ENCODE measurements at places on chromosomes 16 and 17.

DNA sequence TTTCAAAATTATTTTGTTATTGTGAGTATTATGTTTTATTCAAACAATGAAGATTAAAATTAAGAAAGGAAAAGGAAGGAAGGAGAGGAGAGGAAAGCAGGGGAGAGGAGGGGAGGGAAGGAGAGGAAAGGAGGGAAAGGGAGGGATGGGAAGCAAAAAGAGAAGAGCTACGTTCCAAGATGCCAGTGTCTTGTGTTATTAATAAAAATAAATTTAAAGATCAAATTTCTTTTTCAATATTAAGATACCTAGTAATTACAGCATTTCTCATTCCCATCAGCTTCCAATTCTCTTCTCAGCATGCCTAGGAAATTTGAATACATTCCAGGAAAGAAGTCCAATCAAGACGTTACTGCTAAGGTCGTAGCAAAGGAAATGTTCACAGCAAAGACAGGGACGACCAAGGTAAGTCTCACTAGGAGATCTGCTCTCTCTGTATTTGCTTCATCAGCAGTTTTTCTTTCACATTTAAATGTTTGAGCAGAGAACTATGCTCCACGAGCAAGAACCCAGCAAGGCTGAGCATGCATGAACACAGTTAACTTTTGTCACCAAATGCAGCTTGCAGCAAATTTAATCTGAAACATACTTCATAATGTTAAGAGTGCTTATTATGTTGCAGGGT is 63.3 kb upstream of the HLF start:
- DNase-seq, result no peak

- DNase-seq, result no peak
Observed at GRCh38 chr16:528111-529011, 849 bp downstream of the CAPN15 start.

- DNase-seq, result peak; percentile 60
Observed at GRCh38 chr16:87203060-87203656, 114.0 kb downstream of the C16orf95 start.

GRCh38 chr16:66277311-66278070 is 89.0 kb upstream of the CDH5 start:
- DNase-seq, result no peak

DNA sequence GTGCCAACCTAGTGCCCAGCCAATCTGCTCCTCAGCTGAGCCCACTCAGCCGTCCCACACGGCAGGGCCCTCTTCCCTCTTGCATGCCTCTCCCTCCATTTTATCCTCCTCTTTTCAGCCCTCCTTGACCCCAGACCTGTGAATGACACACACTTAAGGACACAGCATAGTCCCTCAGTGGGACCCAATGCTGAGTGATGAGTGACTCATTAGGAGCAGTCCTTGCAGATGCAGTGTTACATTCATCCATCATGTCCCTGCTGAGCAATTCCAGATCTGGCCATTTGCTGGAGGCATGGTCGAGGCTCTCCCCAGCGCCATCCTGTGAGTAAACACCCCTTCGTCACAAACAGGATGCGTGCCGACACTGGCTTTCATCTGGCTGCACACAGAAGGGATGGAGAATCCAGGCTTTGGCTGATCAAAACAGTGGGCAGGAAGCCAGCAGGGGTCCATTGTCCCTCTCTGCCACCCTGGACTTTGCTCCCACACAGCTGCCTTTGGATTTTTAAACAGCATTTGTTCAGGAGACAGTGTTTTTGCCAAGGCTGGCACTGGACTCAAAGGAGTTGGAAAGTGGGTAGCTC is 122.6 kb downstream of the AXIN2 start:
- DNase-seq, result no peak

DNA sequence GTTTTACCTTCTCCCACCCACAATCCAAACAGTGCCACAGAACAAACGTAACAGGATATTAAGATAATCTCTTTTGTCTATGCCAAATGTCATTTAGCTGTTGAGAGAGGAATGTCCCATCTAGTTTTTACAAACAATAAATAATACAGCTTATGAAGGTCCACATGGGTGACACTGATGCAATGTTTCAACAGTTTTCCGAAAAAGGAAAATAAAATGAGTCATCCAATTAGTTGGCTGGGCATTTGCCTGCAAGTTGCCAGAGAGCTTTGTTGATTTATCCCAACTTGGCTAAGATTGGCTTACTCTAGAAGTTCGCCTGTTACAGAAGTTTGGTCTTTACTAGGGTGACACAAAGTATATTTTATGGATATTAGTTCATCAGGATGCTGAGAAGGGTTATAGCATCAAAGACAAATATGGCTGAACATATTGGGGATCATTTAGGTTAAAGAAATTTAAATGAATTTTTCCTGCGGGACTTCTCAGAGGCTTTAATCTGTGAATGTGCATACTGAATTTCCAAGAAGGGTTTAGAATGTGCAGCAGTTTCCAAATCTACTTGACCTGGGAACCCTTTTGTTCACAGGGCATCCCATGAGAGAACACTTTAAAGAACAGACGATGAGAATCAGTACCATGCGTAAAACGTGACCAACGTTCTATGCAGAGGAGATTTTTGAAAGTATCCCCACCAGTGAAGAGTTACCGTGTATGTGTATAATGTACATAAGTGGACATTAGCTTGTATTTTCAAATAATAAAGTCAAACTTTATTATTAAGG is 73.1 kb downstream of the CDH13 start:
- DNase-seq, result no peak

DNA sequence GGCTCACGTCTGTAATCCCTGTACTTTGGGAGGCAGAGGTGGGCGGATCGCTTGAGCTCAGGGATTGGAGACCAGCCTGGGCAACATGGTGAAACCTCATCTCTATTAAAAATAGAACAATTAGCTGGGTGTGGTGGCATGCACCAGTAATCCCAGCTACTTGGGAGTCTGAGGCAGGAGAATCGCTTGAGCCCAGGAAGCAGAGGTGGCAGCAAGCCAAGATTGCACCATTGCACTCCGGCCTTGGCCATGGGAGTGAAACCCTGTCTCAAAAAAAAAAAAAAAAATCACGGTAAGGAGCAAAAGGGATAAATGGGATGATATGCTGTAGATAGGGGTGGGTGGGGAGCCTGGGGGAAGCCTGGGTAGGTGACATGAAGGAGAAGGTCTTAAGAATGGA is 20.4 kb upstream of the TMEM98 start:
- no peak for DNase-seq

DNA sequence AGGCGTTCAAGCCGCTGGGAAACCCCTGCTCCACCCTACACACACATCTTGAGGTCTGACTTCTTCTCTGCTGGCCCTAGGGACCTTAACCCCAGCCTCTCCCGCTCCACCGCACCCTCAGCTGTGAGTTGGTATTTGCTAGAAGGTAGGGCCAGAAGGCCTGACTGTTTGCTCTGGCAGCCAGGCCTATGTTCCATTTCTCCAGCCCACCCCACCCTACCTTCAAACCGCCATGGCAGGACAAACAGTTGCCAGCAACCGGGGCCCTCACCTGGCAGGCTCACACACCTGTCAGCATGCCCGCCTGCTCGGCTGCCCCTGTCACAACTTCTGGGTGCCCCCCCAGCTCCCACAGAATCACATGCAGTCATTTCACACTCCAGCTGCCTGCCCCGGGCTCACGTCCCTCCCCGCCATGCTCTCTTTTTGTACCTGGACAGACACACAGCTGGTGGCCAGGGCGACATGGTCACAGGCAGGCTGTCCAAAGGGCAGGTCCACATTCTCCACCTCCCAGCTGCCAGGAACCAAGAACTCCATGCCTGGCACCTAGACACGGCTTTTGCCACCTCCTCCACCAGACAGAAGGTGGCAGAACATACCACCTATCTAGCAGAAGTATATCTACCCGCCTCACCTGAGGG is 2.6 kb upstream of the ATP2A3 start:
- DNase-seq, result no peak

DNA sequence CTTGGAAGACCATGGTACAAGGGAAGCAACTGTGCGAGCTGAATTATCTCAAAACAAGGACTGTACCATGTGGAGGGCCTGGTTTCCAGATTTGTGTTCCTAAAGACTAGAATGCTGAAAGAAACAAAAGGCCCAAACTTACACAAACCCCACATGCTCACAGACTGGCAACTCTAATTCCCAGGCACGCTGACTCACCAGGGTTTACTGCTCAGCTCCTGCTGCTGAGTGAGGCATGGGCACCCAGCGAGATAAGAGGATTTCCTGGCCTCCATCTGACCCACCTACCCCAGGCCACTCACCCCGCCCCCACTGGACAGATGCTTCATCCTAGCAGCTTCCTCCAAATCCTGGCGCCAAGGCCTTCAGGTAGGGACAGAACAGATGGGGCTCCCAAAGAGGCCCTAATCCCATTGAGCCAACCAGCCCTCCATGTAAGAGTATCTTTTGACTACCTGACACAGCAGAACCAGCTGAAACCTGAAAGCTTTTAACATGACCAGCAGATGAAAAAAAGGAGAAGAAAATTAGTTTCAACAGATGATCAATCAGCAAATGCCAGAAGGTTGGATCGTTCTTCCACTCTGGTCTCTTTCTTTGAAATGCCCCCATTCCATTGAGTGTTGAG is 33.9 kb downstream of the DCUN1D3 start:
- DNase-seq, result no peak

DNA sequence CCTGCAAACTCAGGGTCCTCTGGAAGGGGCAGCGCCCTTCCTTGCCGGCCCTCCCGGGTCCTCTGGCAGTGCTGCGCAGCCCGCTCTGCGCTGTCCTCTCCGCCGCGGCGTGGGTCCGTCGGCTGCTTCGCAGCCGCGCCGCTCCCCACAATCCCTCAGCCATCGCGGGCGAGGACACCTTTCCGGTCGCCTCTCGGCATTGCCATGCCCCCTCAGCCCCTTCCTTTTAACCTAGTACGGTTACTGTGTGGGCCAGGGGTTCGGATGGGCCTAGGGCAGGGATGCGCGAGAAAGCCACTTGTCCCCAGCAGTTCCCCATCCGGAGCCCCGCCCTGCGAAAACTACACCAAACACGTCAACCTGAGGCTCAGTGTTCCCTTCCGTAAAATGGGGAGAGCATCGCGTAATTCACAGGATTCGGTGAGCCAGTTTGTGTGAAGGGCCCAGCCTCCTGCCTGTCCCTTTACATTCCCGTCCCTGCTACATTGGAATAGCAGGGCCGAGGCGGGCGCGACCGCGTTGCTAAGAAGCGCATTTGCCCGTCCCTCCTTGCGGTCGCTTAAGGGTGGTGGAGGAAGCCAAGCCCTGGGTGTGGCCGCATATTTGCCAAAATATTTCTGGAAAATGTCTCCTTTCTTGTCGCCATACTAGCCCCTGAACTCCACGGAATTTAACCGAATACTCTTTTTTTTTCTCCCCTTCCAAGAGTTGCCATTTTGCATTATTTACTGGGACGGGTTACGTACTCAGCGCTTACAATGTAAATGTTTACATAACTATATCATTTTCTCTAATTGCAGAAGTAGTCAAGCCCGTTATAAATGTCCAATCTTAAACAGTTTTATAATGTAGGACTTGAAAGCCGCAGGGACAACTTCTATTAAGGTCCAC is 13.2 kb downstream of the COPZ2 start:
- no peak for DNase-seq

DNA sequence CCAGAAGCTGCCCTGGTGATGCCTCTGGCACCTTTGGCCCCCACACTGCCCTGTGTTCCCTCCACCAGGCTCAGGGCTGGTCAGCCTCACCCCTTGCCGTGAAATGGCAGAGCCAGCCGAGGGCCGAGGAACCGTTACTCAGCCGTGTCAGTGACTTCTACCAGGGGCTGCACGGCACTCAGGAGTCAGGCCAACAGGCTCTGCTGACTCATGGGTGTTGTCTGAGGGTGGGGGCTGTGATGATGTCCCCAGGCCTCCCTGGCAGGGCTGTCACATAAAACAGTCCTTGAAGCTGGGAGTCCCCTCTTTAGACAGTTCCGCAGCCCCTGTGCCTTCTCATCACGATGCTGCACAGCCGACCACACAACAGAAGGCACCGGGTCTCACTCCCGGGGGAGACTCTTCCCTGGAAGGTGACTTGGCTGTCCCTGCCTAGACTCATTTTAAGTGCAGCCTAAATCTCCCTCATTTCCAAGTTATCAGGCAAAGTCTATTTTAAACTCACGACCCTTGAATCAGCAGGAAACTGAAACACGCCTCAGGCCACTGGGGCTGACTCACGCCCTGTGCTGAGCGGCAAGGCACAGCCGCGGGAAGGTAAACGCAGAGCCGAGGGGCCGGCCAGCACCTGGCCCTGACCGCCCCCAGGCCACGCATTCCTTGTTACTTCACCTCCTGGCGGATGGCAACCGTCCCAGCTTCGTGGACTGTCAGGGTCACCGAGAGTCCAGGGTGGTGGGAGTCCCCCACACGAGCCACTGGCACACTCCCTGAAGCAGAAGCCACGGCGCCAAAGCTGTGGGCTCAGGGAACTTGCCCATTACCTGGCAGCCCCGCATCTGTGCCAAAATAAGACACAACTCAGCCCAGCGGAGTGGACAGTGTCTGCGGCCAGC is 102.6 kb downstream of the ZNF778 start:
- DNase-seq, result no peak

DNA sequence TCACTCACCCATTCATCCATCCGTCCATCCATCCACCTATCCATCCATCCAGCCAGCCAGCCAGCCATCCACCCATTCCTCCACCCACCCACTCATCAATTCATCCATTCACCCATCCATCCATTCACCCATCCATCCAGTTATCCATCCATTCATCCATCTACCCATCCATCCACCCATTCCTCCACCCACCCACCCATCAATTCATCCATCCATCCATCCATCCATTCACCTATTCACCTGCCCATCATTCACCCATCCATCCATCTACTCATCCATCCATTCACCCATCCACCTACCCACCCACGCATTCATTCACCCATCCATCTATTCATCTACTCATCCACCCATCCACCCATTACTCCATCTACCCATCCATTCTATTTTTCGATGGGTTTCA is 43.6 kb upstream of the JPH3 start:
- DNase-seq, result no peak

DNA sequence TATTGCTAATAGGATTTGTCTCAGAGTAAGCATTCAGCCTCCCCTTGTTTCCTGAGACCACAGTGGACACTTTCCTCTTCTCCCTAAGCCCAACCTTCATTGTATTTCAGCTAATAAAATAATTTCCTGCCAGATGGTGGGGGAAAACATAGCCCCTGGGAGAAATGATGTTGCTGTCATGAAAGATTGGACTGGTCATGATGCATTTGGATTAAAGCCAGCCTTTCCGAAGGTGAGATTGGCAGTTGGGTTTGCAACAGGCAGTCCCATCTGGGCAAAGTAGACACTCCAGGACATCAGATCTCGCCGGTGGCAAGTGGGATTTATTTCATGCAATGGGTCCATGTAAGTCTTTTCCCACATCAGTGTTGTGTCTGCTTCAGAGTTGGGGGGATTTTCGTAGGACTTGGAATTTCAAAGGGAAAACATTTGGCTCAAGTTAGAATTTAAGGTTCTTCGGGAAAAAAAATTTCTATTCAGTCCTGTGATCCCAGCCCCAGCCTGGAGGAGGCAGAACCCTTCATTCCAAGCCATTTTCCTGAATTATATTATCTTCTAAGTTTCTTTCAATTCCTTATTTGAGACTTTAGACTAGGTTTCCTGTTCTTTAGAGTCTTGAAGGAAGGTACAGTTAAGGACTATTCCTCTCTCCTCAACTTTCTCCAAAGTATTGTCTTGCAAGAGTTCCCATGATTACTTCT is 391.7 kb downstream of the XYLT1 start:
- no peak for DNase-seq

GRCh38 chr17:17832032-17832363 is 4.8 kb downstream of the SREBF1 start:
- no peak for DNase-seq

Data from midbrain (tissue), 1 donor.